CD8-positive, alpha-beta memory T cell (primary cell): ENCODE measurements at places on chromosomes 7 and 10.

GRCh38 chr7:81355911-81356310, 413.9 kb downstream of the HGF start:
- H3K27ac ChIP-seq, result no peak overlapping the region
- H3K4me1 ChIP-seq, result no peaks in the 10 kb centered on the region
- H3K4me3 ChIP-seq, result no peak overlapping the region
- DNase-seq, result no peak

- H3K4me3 ChIP-seq, result no peak overlapping the region
- H3K36me3 ChIP-seq, result no peaks in the 10 kb centered on the region
- H3K27me3 ChIP-seq, result peaks cover 6% of the 10 kb centered on the region
Observed at GRCh38 chr10:98453729-98454128, 7.0 kb upstream of the HPS1 start.

DNA sequence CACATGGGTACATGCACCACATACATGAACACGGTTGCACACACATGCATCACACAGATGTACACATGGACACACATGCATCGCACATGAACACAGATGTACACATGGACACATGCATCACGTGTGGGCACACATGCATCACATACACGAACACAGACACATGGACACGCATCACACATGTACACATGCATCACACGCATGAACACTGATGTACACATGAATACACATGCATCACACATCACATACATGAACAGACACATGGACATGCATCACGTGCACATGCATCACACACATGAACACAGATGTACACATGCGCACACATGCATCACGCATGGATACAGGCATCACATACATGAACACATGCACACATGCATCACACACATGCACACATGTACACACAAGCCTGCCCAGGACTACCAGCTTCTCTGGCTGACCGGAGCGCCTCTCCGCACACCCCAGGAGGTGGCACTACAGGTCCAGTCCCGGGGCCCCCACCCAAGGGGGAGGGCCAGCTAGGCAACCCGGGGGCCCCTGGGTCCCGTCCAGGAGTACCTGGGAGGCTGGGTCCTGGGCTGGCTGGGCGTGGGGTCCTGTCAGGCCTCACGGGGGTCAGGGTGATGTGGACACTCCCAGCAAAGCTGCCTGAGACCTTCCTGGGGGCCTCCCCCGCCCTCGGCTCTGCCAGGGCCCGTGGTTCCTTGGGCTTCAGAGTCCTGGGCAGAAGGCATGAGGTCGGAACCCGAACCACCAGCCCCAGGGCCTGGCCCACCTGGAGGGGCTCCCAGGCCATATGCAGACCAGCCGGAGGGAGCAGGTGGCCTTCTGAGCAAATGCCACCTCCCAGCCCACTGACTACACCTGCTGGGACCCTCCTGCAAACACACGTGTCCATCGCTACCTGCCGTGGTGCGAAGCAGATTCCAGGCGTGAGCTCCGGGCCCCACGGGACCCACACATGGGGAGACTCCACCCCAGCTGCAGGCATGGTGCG, 19.6 kb downstream of the MICALL2 start:
- no peak for DNase-seq
- H3K4me1 ChIP-seq, result no peaks in the 10 kb centered on the region
- no peak overlapping the region for H3K27ac ChIP-seq
- H3K4me3 ChIP-seq, result no peak overlapping the region

DNA sequence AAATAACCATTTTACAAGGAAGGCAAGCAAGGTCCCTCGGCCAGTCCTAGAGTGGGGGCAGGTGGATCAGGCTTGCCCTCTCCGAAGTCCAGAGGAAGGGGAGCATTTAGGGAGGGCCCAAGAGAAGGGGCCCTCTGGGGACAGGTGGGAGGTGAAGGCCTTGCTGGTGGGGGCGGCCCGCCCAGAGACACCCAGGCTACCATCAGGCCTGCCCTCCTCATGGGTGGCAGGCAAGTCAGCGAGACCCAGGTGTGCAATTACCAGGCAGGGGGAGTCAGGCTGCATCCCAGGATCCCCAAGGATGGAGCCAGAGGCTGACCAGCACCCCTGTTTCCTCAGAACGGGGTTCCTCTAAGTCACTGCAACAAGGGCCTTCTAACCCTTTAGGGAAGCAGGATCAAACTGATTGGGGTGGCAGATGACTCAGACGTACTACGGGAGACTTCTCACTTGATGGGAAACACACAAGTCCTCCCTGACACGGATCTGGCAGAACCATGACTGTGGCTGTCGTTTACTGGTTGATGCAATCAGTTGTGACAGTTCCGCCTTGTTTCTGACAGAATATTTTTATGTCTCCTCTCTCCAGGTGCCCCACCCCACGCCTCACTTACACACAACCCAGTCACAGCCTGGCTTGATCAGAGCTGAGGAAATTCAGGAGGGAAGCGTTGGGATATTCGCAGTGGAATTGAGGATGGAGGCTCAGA, 8.2 kb downstream of the LOXL4 start:
- no peak overlapping the region for H3K4me3 ChIP-seq
- no peaks in the 10 kb centered on the region for H3K27me3 ChIP-seq
- H3K36me3 ChIP-seq, result no peaks in the 10 kb centered on the region
- no peaks in the 10 kb centered on the region for H3K4me1 ChIP-seq
- no peak for DNase-seq
- no peak overlapping the region for H3K27ac ChIP-seq

GRCh38 chr7:20741801-20742200, 44.9 kb downstream of the SP8 start:
- no peaks in the 10 kb centered on the region for H3K4me1 ChIP-seq
- H3K4me3 ChIP-seq, result no peak overlapping the region
- no peaks in the 10 kb centered on the region for H3K27me3 ChIP-seq
- no peak for DNase-seq

DNA sequence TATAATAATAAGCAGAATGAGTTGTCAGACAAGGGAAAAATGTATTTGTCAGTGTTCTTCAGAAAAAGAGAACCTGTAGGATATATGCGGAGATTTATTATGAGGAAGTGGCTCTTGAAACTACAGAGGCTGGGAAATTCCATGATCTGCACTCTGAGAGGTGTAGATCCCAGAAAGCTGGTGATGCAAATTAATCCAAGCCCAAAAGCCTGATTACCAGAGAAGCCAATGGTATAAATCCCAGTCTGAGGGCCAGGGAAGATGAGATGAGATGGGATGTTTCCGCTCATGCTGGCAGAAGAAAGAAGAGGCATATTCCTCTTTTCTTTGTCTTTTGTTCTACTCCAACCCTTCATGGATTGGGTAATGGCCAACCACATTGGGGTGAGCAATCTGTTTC, 732.8 kb upstream of the IGFBP3 start:
- DNase-seq, result no peak
- H3K4me3 ChIP-seq, result no peak overlapping the region
- no peaks in the 10 kb centered on the region for H3K36me3 ChIP-seq
- H3K27ac ChIP-seq, result no peak overlapping the region
- H3K4me1 ChIP-seq, result no peaks in the 10 kb centered on the region

DNA sequence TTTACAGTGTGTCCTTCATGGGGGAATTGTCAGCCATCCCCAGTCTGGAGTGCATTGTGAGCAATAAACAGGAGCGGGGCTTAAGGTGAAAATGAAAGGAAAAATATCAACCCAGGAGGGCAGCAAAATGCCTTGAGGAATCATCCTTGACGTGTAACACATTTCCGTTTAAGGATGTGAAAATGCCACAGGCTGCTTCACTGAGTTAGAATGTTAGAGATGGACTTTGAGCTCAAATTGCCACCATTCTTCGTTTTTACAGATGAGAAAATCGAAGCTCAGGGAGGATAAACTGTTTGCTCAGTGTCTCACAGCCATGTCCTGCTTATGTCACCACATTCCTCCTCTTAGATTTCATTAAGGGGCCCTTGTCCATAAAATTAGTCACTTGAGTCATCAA, 23.1 kb downstream of the SORCS3 start:
- DNase-seq, result no peak
- H3K4me3 ChIP-seq, result no peak overlapping the region
- no peaks in the 10 kb centered on the region for H3K36me3 ChIP-seq
- H3K27ac ChIP-seq, result no peak overlapping the region
- no peaks in the 10 kb centered on the region for H3K27me3 ChIP-seq
- no peaks in the 10 kb centered on the region for H3K4me1 ChIP-seq
